KG1 (cell line): ENCODE measurements at places on chromosomes 13 and 19.

DNA sequence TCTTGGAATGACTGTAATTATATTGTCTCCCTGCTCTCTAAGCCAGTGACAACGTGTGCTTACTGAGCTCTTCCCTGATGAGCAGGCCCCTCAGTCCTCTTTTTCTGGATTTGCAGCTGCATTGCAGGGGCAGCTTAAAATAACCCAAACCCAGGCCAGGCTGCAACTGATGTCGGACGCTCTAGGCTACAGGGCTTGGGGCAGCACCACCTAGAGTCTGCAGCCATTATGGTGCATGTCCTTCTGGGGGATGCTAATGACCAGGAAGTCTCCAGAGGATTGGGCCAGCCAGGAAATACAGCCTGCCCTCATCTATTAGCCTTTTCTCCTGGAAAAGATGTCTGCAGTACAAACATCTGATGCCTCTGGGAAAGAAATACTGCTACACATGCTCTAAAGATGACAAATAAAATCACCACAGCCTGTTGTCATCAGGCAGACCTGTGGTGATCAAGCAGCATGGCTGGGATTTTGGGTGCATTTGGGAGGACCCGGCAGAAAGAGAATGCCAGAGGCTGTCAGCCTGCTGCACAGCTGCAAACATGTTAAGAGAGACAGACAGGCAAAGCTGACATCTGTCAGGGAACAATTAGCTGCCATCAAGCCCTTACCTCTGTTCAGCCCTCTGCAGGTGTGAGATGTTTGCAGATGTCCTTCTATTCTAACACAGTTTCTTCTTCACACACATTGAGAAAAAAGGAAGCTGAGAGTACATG, 51.8 kb downstream of the CCDC70 start:
- DNase-seq, result no peak

DNA sequence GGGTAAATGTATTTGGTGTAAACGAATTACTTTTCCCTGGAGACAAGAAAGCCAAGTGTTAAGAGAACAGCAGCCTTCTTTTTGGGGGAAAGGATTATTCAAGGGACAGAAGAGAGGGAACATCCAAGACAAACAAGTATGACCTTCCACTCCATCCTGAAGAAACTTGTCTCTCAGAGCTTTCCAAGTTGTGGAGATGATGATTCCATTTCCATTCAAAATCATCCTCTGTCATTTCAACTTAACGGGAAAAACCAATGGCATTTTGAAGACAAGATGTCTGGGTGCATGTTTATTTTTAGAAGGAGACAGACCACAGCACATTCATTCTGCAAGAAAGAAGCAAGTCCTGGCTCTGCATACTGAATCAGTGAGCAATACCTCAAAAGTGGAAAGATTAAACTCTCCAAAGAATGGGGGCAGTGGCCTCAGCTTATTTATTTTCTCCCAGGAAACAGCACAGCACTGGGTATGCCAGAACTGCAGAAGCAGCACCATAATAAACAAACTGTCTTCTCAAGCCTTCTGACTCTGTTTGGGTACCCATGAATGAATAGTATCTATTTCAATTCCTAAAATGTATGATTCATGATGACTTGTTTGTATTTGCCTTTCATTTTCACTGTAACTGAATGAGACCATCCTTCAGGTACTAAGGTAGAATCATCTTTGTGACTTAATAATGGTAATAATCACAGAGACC, 541.0 kb downstream of the RFC3 start:
- DNase-seq, result no peak

DNA sequence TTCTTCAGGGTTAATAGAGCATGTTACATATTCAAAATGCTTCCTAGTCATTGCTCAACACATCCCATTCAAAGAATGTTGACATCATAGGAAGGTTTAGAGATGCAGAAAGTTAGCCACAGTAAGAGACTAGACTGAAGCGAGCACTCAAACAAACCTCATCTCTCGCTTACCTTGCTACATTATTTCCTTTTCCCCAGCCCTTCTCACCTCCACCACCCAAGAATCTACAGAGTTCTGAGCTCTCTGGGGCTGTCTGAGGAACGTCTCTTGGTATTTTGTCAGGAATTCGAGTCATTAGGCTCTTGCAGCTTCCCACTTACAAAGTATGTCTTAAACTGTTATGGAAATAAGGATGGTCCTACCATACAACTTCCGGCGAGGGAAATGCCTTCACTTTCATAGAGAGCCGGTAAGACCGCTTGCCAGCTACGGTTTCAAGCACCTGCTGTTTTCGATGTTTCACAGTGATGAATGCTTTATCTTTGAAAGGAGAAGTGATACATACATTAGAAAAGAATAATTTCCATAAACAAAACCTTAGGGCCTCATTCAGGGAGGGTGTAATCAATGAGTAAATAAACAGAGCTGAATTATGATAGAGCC, 65.1 kb downstream of the FLT1 start:
- DNase-seq, result no peak

GRCh38 chr13:90866006-90866405, 481.5 kb upstream of the MIR17HG start:
- DNase-seq, result no peak

DNA sequence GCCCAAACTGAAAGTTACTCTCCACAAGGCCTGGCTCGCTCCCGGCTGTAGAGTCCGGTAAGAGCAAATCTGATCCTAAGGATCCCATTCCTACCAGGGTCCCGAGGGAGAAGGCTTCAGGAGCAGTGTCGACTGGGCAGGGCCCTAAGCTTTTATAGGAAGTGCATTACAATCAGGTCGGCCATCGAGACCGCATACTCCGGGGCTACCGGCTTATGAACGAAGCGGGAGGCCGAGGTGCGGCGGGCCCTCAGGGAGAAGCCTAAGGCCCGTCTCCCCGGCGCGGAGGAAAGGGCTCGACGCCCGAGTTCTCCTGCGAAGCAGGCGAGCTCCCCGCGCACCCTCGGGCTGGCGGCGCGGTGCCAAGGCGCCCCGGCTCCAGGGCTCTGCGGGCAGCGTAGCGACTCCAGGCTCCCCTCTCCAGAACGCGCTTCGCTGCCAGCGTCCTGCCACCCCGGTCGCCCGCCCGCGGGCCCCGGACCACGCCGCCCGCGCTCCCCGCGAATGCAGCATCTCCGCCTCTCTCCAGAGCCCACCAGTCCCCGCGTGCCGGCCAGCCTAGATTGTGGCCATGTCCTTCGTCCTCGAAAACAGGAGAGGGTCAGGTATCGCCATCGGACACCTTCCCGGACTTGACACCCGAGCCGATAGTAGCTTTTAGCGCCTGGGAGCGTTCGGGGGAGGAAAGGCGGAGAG, 1.4 kb downstream of the EFNB2 start:
- no peak for DNase-seq

DNA sequence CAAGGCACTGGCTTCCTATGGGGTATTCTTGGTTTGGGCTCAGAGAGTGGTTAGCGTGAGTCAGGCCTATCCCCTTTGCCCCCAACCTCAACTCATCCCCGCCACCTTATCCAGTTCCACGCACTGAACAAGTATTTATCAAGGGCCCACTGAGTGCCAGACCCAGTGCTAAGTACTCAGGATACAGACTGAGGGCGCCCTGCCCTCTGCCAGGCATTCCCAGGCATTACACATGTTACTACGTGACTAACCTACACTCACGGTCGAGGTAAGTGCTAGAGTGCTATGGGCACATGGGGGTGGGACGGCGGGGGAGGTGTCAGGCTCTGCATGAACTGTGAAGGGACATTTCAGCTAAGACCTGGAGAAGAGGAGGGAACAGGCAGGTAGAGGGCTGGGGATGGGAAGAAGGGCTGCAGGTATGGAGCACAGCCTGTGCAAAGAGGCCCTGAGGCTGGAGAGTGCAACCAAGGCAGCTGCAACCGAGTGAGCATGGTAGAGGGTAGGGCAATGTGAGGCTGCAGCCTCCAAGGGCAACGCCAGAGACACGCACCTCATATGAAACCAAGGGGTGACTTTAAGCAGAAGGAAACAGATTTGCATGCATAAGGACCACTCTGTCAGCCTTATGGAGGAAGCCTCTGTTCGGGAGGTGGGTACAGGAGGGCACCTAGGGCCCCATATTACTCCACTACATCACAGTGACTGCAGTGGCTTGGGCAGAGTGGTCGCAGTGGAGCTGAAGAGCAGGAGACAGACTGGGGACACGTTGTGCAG, 22.5 kb downstream of the DHRS12 start:
- DNase-seq, result no peak

DNA sequence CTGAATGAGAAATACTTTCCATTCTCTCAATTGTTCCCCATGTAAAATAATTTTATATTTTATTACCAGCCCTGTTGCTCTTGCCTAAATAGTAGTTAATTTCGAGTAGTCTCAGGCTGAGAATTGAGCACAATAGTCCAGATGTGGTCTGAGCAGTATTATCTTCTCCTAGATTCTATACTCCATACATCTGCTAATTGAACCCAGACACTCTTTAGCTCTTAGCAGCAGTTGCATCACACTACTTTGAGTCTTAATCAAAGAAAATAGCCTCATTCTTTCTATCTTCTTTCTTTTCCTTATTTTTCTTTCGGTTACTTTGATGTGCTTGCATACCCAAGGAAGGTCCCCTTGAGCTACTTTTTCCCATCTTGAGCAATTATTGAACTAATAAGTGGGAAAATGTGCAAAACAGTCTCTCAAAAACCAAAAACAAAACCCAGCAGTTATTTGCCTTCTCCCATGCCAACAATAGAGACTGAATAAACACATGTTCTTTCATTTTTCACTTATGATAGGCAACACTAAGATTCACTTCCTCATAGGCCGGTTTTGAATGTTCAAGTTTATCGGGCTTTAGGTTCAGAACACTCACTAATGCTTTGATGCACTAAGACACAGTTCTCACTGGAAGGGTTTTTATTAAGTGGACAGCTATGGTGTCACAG, 204.5 kb downstream of the POU4F1 start:
- DNase-seq, result no peak

DNA sequence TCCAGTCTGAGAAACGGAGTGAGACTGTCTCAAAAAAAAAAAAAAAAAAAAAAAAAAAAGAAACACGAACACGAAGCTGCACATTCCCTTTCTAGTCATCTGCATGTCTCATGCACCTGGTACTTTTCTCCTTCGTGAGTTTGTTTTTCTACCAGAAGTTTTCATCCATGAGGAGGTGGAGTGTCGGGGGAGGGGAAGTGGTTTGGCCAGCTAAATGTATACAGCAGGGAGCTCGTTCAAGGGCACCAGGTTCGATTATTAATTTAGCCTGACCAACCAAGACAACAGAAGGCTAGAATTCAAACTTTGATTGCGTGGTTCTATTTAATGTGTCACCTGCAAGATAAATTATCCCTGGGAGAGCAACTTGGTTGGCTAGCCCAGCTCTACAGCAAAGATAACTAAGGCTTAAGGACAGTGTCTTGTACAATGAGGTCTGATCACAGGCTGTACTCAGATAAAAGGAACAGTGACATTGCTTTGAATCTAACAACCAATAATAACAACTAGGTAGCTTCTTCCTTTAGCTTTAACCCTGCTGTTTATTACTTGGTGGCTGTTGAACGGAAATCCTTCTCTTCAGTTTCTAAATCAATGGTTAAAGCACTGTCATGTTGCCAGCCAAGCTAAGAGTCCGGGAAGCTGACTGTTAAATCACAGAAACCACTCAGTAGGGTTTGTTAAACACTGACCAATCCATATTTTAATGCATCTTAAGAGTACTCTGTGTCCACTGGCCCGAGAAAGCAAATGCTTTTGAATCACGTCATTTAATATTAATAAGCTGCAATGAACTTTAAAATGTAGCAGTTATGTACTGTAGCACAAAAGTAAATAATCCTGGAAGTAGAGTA, 98.4 kb upstream of the STARD13 start:
- no peak for DNase-seq

DNA sequence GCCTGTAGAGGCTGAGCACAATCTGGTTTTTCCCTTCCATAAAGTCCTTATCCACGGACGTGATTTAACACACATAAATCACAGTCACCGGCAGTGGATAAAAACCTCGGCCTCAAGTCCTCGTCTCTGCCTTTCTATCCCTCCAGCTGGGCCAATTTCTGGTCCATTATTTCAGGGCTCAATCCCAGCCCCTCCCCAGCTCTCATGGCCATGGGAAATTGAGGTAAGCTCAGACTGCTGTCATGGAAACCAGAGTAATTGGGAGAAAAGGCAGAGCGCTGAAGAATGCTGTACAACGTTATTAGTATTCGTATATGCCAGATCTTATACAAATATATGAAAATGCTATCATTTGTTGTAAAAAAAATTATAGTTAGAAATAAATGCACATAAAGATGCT, 86.2 kb upstream of the USP29 start:
- no peak for DNase-seq

DNA sequence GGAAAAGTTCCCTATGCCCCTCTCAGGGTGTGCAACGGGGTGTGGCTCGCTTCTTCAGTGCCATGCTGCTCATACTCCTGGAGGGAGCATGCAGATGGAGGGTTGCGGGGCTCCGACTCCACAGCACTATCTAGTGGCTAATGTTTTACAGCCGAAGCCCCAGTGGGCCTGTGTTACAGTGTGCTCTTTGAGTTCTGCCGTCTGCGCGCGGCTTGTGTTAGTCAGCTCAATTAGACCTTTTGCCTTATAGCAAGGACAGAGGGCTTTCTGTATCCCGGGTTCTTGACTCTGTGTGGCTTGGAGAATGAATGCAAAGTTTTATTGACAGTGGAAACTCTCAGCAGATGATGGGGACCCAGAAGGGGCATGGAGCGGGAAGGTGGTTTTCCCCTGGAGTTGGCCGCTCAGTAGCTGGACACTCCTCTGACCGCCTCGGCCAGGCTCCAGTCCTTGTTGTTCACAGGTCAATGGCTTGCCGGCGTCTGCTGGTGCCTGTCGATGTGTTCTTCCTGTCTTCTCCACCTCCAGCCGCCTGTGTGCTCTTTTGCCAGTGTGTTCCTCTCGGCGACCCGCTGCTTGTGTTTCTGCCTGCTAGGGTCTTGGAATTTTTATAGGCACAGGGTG, 383.4 kb downstream of the LMO7 start:
- DNase-seq, result no peak

GRCh38 chr13:36769545-36769944, 49.5 kb upstream of the RFXAP start:
- no peak for DNase-seq

DNA sequence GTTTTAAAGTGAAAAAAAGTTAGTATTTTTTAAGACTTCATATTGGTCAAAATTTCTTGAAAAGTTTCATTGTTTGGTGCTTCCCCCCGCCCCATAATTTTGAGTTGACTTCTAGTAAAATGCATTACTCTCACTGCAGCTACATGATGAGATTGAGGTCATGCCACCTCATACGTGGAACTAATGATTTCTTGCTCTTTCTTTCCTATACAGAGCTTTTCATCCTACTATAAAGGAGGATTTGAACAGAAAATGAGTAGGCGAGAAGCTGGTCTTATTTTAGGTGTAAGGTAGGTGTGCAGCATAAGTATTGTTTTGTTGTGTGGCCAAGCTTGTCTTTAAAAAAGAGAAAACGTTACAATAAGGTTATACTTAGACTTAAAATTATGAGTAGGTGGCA, 55.0 kb downstream of the DNAJC15 start:
- DNase-seq, result no peak

DNA sequence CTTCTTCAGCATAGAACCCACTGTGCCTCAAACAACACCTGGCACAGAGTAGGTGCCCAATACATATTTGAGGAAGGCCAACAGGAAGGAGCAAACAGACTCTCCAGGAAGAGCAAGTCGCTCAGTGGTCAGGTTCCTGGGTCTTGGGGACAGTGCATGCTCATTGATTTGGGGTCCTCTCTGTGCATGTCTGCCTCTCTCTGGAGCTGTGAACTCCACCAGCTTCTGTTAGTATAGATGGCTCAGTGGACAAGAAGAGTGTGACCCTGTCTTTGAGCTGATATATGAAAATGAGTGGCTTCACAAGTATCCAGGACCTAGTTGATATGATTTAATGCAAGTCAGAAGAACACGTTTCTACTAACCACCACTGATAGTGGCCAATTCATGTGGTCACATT, 98.7 kb downstream of the KCTD15 start:
- no peak for DNase-seq

- DNase-seq, result no peak
Observed at GRCh38 chr13:110872768-110873638, 41.9 kb downstream of the ANKRD10 start.
